ENCODE measurements at places on chromosomes 11 and 22. TPM values are rescaled to one million over a fixed set of nuclear protein-coding genes. Genes with fewer than 3 reads are reported as not detected.

DNA sequence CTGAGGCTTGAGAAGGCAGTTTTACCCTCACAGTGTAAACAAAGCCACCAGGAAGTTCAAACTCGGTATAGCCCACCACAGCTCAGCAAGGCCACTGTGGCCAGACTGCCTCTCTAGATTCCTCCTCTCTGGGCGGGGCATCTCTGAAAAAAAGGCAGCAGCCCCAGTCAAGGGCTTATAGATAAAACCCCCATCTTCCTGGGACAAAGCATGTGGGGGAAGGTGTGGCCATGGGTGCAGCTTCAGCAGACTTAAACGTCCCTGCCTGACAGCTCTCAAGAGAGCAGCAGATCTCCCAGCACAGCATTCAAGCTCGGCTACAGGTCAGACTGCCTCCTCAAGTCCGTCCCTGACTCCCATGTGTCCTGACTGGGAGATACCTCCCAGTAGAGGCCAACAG is 69.7 kb downstream of the TTC28 start:
- no peak overlapping the region for H3K27ac ChIP-seq
- H3K4me3 ChIP-seq = no peak overlapping the region
- H3K4me1 ChIP-seq = no peaks in the 10 kb centered on the region
- no peaks in the 10 kb centered on the region for H3K27me3 ChIP-seq
- no peak for DNase-seq
- H3K36me3 ChIP-seq = no peaks in the 10 kb centered on the region

DNA sequence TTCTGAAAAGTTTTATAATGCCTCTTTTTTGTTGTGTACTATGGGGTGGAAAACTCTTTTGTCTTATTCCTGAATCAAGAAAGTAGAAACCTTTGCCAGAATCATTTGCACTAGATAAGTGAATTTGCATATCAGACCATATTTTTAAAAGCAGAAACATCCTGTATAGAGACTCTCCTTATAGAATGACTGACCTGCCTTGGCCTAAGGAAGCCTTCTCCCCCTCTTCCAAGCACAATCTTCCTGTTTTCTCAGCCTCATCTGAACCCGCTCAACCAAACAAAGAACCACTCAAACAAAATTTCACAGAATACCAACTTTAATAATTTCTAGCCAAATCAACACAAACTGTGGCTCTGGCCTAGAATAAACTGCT is 60.3 kb downstream of the SIK3 start:
- no peaks in the 10 kb centered on the region for H3K27me3 ChIP-seq
- H3K4me3 ChIP-seq = no peak overlapping the region
- no peak for DNase-seq
- H3K27ac ChIP-seq = no peak overlapping the region
- H3K4me1 ChIP-seq = peaks cover 20% of the 10 kb centered on the region
- no peaks in the 10 kb centered on the region for H3K36me3 ChIP-seq

The LRRC74B gene
- under 0.01 TPM for total RNA-seq

The RIC3 gene
- not detected for total RNA-seq

All from osteoblast (primary cell).